NCI-H1417 (cell line): ENCODE measurements at places on chromosomes 2 and 18.

DNA sequence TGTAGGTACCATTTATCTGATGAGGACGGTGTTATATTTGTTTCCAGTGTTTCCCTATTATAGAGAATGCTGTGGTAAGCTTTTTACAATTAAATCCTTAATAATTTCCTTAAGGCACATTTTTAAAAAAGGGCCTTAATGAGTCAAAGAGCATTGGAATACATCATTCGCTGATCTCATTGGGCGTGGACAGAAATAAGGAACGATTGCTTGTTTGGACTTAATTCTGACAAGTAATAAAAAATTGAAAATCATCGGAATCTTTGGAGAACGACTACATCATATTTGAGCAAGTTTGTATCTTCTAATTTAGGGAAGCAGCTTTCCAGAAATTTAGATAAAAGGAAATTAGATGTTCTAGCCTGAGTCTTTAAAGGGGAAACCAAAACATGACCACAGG is 11.3 kb downstream of the AGPS start:
- DNase-seq: no peak

- no peak for DNase-seq
Measured at GRCh38 chr2:113124984-113125855, 2.2 kb upstream of the IL1RN start.

DNA sequence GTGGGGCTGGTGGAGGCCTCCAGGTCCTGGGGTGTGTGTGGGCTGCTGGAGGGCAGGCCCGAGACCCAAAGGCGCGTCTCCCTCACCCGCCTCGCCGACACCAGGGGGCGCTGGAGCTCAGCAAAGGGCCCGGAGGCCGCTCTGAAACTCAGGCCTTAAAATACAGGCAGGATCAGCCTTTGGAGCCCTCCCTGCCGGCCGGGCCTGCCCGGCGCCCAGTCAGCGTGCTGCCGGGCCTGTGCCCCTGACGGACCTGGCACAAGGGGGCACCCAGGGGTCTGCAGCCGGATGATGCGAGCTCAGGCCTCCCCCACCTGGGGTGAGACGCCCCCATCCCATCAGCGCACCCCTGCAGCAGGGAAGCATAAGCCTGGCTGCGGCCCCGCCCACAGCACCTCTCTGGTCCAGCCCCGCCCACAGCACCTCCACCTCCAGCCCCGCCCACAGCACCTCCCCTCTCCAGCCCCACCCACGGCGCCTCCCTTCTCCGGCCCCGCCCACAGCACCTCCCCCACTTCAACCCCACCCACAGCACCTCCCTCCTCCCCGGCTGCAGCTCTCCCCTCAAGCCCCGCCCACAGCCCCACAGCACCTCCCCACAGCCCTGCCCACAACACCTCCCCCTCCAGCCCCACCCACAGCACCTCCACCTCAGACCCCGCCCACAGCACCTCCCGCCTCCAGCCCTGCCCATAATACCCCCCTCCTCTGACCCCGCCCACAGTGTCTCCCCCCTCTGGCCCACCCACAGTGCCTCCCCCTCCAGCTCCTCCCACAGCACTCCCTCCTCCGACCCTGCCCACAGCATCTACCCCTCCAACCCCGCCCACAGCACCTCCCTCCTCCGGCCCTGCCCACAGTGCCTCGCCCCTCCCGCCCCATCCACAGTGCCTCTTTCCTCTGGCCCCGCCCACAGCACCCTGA is 92.8 kb upstream of the OTOS start:
- peak; percentile 44 for DNase-seq

GRCh38 chr2:38017836-38018235 is 58.1 kb downstream of the CYP1B1 start:
- no peak for DNase-seq

DNA sequence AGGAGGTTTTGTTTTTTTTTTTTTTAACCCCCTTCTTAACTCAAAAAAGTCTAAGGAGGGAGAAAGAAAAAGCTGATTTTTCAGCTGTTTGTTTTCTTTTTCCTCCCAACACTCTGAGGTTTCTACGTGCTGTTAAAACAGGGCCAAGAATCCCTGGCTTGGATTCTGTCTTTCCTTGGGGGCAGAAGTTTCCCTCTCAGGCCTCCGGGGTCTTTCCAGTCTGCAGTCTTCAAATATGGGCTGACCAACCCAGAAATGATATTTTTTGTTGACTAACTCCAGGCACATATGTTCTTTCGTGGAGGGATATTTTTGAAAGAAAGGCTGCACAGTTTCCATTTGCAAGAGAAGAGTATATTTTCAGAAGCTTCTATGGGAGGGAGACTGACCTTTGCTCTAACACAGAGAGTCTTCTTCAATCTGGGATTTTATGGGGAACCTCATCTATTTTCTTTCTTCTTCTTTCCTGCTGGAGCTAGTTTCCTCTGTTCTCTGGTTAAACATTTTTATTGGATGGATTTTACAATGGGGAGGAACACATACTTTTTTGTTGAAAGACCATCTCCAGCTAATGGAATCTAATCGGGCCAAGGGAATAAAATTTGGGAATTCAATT is 93.3 kb upstream of the SPRED2 start:
- no peak for DNase-seq
